HFF-Myc (cell line): ENCODE measurements at places on chromosomes 4 and X.

- DNase-seq: no peak
Observed at GRCh38 chrX:9591496-9591895, 126.6 kb downstream of the TBL1X start.

DNA sequence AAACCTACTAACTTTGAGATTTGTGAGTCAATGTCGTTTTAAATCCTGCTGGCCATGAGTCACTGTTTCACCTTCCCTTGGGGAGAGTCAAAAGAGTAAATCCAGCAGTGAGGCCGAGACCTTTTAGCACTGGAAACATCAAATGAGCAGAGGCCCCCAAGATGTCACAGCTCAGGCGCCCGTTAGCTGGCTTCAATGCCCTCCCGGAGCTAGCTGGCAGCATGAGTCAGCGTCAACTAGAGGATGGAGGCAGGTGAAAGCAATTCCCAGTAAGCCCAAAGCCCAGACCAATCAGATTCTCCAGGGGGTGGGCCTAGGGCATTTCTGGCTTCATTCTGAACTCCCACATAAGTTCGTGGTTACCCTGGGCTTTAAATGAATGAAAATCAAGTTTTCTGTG is 170.9 kb downstream of the CLCN4 start:
- DNase-seq: no peak

DNA sequence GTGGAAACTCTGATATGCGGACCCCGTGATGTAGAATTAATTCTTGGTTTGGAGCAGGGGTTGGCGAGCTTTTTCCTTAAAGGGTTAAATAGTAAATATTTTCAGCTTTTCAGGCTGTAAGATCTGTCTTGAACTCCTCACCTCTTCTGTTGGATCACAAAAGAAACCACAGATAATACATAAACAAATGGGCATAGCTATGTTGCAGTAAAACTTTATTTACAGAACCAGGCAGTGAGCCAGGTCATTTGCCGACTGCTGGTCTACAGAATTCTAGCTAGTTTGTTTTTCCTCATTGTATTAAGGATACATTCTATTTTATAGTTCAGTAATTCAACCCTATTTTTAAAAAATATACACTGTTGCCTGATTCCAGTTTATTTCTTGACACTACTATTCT is 116.6 kb downstream of the PAPSS1 start:
- DNase-seq: peak; percentile 40

DNA sequence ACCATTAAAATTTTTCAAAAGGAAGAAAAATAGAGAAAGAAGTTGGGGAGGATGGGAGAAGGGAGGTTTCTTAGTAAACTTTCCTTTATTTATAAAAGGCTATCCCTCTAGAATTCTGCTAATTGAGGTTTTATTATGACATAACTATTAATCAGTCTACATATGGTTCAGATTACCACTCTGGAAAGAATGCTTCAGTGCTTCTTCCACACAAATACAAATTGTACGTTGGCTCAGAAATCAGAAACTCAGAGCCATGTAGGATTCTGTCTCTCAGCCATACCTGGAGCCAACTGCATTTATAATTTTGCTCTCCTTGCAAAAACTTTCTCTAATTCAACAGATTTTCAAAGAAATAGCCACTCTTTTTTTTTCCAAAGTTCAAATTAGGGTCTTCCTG is 37.1 kb downstream of the SRPX start:
- DNase-seq: no peak

- DNase-seq: no peak
Observed at GRCh38 chrX:68659786-68660185, 12.3 kb downstream of the STARD8 start.

DNA sequence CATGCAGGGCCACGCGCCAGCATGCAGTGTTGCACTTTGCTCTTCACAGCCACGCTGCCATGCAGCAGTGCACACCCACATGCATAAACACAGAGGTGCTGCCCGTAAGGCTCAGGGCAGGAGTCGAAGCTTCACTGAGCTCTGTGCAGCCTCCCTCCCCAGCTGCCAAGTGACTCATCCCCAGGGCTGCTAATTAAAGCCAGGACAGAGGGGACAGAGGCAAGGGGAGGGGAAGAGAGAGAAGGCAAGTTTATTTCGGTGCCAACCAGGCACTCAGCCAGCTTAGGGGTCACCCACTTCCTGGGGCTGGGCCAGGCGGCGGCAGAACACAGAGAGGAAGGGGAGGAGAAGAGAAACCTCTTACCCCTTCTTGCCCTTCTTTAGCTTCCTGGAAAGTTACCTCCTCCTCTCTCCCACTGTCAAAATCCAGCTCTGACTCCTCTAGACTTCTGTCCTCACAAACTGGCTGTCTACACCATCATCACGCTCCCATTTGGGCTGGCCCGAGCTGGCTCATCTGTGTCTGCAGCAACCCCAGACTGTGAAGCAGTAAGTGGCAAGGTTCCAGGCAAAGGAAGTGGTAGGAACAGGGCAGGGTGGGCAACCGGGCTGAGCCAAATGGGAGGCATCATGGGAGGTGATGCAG is 6.2 kb upstream of the IQSEC2 start:
- peak; percentile 65 for DNase-seq

- no peak for DNase-seq
Observed at GRCh38 chr4:125123570-125124109, 191.1 kb upstream of the FAT4 start.

- DNase-seq: no peak
Observed at GRCh38 chr4:113781439-113782040, 20.0 kb upstream of the CAMK2D start.

- DNase-seq: no peak
Observed at GRCh38 chrX:153953342-153953830, 8.9 kb upstream of the RENBP start.

DNA sequence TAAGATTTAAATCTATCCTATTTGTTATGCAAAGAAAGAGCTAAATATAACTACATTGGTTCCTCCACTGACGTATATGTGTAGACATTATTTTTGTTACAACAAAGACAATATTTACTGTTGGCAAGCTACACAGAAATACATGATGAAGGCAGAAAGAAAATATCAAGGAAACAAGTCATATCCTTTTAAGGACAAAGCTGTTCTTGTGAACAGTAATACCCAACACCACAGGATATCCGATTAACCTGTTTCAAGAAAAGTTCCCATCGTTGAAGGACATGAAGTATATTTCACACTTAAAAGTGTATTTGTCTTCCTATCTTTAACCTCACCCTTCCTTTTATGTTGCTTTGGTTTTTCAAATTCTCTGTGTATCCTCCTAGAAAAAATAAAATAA is 235.8 kb upstream of the AADAT start:
- DNase-seq: no peak

DNA sequence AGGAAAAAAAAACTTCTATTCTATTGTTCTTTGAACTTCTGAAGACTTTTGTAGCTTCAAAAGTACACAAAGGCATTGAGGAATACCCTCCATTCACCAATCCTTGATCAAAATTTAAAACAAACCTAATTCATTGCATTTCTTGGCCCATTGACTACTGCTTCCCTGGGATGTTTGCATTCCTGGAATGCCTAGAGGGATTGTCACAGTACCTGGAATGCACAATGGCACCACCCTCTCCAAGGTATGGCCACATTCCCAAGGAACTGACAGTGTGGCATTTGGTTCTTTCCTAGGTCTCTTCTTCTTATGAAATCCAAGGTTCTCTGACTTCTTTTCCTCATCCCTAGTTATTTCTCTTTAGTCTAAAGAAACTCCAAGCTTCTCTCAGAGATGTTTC is 600.7 kb downstream of the CCSER1 start:
- no peak for DNase-seq

DNA sequence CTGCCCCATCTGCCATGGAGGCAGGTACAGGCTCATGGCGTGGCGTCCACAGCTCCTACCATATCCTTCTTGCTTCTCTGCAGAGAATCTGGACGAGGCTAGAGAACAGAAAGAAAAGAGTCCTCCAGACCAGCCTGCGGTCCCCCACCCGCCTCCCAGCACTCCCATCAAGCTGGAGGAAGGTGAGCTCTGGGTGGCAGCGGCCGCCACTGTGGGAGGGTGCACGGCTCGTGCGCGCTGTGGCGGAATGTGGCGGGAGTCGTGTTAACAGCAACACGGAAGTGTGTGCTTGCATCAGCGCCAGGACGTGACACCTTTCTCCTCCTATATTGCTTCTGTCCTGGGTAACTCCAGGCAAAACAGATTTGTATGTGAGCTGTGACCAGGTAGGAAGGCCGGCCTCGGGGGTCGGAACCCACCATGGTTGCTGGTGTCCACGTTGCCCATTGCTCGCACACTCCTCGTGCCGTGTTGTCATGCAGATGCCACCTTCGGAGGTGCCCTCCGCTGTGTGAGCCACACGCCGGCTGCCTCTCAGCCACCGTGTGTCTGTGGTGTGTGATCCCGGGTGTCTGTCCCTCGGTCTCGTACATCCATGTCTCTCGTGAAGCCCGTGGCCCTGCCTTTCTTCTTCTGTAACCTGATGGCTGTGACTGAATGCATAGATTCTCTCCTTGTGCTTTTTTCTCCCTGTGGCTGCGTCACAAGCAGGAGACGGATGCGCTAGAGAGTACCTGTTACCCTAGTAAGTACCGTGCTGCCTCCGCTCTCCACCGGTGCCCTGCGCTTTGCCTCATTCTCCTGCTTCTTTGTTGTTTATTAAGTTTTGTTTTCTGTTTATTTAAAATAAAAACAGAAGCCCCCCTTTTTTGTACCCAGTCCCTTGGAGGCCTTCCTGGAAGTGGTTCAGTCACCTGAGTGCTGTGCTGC is 37.0 kb downstream of the NOP14 start:
- no peak for DNase-seq

DNA sequence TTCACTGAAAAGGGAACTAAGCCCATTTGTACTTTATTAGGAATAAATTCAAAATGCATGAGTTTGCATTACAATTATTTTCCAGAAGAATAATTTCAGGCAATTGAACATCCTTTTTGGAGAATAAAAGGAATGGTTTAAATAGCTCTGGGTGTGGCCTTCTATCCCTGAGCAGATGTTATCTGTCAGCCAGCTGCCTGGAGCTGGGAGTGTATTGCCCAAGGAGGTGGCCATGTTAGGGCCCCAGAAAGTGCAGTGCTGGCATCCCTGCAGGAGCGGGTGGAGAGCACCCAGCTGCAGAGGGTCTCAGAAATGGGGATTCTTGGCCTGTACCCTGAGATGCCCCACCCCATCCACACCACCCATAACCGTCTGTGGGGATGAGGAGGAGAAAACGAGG is 21.6 kb upstream of the VEGFD start:
- DNase-seq: no peak

GRCh38 chr4:41718907-41719306 is 29.6 kb downstream of the PHOX2B start:
- DNase-seq: peak; percentile 7

GRCh38 chrX:115702982-115703381 is 142.0 kb downstream of the PLS3 start:
- DNase-seq: no peak

- DNase-seq: no peak
Observed at GRCh38 chr4:154205471-154205870, 286.1 kb downstream of the DCHS2 start.

DNA sequence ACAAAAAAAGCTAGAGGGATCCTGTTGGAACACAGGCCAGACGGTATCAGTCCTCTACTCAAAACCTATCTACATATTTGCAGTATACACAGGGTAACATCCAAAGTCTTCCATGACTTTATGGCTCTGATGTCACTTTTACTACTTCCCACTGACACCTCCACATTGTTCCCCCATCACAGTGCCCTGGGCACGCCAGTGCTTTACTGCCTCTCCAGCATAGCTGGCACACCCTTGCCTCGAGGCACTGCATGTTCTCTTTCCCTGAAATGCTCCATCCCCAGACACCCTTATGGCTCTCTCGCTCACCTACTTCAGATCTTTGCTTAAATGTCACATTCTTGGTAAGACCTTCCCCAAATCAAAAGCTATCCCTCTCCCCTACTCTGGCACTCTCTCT is 6.3 kb upstream of the ATP10D start:
- DNase-seq: no peak

DNA sequence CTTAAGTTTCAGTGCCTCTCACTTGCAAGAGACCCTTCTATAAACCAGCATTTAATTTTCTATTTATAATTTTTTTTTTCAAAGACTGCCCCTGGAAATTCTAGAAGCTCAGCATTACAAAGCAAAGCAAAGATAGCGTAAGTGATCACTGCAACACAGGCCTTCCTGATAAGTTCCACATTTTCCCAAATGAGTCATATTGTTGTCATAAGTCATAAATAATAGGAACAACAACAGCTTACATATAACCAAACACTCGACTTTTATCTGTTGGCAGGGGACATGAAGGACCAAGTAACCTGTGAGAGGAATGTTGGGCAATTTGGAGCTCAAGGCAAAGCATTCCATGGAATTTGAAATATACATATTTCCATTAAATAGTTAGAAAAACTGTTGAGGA is 815.5 kb downstream of the DMD start:
- DNase-seq: no peak

DNA sequence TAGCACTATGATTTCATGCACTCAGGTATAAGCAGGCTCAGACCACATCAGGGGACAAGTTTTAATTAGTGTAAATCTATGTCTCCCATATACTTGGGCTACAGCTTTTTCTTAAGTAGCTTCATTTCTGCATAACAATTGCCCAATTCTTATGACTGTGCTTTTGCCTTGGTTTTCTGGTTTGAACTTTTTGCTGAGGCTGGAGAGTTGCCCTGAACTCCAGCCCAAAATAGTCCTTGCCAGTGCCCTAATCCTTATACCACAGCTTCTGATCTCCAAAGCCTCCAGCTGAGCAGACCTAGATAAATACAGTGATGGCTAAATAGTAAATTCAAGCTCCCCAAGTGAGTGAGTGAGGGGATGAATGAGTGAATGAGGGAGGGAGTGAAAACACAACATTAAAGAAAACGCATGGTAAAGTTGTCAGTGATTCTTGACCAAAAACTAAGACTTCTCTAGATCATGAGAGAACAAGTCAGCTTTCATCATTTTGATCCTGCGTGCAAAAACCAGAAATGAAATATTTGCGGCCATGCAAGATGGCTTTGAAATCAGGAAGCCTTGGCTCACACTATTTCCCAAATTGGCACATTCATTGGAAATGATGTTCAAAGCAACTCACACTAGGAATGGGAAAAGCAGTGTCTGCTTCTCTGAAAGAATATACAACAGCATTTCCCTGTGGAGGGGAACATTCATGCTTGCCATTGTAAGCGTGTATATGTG is 437.1 kb upstream of the CTSO start:
- DNase-seq: no peak

DNA sequence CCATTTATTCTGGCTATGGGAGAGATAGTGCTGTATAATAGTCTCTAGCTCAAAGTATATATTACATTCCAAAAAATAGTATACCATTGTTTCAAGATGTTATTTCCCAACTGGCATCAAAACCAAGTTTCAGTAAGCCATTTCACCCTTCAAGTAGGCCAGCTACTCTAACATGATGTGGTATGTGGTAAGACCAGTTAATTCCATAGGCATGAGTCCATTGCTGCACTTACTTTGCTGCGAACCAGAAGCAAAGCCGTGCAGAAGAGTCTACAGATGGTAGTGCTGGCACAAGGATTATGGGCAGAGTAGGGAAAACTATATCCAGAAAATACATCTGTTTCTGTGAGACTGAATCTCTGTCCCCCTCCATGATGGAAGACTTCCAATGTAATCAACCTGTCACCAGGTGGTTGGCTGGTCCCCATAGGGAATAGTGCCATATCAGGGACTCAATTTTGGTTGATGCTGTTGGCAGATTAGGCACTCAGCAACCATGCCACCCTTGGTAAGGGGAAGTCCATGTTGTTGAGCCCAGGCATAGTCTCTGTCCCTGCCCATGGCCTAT is 49.8 kb upstream of the HSD17B10 start:
- no peak for DNase-seq
